A549 treated with Hydrocortisone at 1 μM for 4 hours (cell line): ENCODE measurements at places on chromosomes 16 and 17. TPM values are rescaled to one million over a fixed set of nuclear protein-coding genes. Genes with fewer than 3 reads are reported as not detected.

Gene IGF2BP1
- 53.9 to 82.6 TPM (median 75.7 TPM) in 5 replicates for total RNA-seq

Gene ZNF205
- total RNA-seq: 13.0 to 14.7 TPM (median 14.4 TPM) in 5 replicates

Gene HDAC5
- 13.1 to 15.3 TPM (median 15.1 TPM) in 5 replicates for total RNA-seq

Gene TMEM170A
- total RNA-seq: 14.0 to 16.6 TPM (median 14.8 TPM) in 5 replicates

Gene KRTAP4-3
- not detected in 5 replicates for total RNA-seq

Gene NUDT7
- 5.2 to 6.0 TPM (median 5.7 TPM) in 5 replicates for total RNA-seq

Gene CCL4L2
- total RNA-seq: not detected in 5 replicates

Gene MEIOB
- 1.1 to 1.6 TPM (median 1.3 TPM) in 5 replicates for total RNA-seq

Gene CCL1
- total RNA-seq: not detected in 5 replicates

Gene SPAG5
- 67.0 to 80.7 TPM (median 73.4 TPM) in 5 replicates for total RNA-seq

Gene TBC1D10B
- total RNA-seq: 26.1 to 31.4 TPM (median 28.8 TPM) in 5 replicates

Gene DPEP1
- total RNA-seq: 0.64 to 1.4 TPM (median 1.1 TPM) in 5 replicates

Gene PDPR
- total RNA-seq: 13.7 to 17.4 TPM (median 15.6 TPM) in 5 replicates

Gene ODAD4
- total RNA-seq: 1.1 to 1.7 TPM (median 1.6 TPM) in 5 replicates

Gene OTOP2
- total RNA-seq: 0.06 to 0.12 TPM (median 0.08 TPM) in 5 replicates

Gene SYT17
- total RNA-seq: 9.9 to 13.8 TPM (median 12.6 TPM) in 5 replicates

Gene TMIGD1
- not detected in 5 replicates for total RNA-seq

Gene MAP2K6
- 5.7 to 7.2 TPM (median 6.5 TPM) in 5 replicates for total RNA-seq

Gene PRSS33
- total RNA-seq: not detected in 5 replicates
